ENCODE measurements at places on chromosomes 16 and 17.
A peak's percentile ranks its signal among the peaks of the same experiment; 100 is the strongest.

DNA sequence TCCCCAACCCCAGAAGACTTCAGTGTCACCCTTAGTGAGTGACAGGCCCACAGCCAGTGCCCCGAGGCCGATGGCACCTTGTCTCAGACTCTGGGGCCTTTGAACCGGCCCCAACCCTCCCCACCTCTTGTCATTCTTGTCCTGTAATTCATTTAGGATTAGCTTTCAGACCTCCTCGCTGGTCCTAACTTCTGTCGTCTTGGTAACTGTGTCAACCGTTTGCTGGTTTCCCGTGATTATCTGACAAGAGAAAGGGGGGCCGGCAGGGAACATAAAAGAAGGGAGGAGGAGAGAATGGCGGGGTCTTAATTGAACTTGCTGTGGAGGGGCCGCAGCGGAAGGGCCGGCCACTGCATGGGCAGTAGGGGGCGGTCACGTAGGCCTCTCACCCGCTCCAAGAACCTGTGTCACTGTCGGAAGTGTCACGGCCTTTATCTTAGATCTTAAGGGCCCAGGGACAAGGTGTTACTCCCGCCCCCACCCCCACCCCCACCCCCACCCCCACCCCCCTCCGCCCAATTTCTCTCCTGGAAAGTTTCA is 46.5 kb upstream of the GSE1 start:
- peak; percentile 44 for DNase-seq

DNA sequence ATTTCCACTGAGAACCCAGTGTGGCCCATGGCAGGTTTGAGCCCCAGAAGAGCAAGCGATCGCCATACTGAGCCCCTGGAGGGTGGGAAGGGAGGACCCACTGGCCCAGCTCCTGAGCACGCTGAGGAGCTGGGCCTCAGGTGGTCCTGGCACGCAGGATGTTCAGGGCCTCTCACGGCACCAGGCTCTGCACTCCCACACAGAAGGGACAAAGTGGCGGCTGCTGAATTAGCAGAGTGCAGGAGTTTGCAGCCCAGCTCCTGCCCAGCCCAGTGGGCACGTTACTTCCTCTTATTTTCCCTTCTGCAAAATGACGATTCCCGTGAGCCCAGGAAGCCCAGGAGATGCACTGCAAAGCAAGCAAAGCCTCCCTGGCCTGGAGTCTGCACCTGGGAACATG is 42.3 kb upstream of the MTSS2 start:
- no peak for DNase-seq

DNA sequence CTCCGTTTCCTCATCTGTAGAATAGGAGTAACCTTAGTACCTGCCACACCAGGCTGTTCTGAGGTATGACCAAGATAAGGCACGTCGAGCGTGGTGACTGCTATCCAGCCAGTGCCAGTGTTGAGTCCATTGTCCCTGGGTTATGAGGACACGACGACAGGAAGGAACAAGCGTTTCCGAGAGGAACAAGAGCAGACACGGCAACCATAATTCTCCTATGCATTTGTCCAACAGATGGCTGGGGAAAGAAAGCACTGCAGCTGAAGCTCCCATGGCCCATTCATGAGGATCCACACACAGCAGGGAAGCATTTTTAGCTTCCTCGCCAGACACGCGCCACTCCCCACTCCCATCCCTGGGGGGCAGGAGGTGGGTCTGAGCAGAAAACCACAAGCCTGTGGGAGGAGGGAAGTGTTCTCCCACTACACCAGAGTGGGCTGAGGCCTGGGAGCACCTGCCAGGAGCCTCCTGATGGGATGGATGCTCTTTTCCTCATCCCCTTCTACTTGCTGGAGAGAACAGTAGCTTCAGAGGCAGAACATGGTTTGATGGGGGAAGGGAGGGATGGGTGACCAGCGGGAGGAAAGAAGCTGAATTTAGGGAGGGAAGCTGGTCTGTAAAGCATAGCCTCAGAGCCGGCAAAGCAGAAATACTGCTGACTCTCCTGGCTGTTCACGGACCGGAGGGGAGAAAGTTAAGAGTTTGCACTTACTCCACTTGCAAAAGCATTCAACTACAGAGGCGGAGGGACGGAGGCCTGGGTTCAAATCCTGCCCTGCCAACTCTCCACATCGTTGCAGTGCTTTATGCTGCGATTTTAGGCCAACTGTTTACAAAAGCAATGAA is 2.7 kb downstream of the COTL1 start:
- no peak for DNase-seq

- DNase-seq: no peak
These were observed 22.2 kb upstream of the CDH8 start for GRCh38 chr16:62058412-62058811.

DNA sequence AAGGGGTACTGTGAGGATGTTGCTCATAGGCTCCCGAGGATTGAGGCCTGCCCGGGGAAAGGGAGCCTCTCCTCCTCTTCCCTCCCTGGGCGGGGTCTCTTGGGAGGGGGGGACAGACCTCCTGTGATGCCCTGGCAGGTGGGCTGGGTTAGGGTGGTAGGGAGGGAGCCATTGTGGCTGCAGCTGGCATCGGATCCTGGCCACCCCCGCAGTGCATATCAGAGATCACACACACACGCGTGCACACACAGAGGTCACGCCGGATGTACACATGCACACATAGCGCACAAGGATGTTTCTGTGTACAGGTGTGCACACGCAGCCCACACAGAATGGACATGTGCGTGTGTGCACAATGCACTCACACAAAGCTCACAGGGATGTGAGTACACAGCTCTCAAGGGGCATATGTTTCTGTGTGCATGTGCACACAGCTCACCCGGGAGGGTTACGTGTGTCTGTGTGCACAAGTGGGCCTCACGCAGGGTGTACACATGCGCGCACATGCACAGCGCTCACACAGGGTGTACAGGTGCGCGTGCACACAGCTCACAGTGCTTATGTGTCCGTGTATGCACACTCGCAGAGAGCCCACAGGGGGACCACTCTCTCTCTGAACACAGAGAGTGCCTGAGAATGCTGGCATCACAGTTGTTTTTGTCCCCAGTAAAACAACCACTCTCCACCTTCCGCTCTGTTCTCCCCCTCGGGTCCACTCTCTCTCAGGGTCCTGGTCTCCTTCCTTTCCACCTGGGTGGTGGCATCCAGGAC is 2.4 kb downstream of the GJD3 start:
- no peak for DNase-seq

- DNase-seq: no peak
These were observed 7.8 kb downstream of the TRAF7 start for GRCh38 chr16:2163211-2163881.

GRCh38 chr16:86994651-86995171 is 322.5 kb downstream of the C16orf95 start:
- peak; percentile 52 for DNase-seq

DNA sequence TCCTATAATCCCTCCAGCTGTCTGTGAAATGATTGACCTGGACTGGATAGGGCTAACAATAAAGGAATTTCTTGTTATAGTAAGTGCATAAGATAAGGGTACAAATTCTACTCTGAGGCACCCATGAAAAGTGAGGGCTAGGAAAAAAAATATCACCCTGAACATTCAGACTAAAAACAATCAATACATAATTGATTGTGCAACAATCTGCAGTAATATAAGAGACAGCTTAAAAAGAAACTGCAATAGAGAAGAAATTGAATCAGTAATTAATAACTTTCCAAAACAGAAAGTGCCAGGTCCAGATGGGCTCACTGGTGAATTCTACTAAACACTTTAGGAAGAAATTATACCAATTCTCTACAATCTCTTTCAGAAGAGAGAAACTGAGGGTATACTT is 44.2 kb upstream of the CREBBP start:
- no peak for DNase-seq

GRCh38 chr16:56257239-56257638 is 66.0 kb downstream of the GNAO1 start:
- no peak for DNase-seq

DNA sequence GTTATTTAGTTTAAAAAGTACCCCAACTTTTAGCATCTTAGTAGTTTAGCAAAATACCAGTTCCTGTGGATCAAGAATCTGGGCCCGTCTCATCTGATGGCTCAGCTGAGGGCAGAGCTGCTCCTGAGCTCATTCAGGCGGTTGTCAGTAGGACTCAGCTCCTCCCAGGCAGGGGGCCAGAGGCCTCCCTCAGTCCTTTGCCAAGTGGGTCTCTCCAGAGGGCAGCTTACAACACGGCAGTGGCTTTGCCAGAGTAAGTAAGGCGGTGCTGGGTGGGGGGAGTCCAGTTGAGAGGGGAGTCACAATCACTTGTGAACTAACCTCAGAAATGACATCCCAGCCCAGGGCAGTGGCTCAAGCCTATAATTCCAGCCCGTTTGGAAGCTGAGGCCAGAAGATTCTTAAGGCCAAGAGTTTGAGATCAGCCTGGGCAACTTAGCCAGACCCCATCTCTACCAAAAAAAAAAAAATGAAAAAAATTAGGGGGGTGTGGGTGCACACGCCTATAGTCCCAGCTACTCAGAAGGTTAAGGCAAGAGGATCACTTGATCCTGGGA is 81.5 kb upstream of the MED9 start:
- DNase-seq: no peak

DNA sequence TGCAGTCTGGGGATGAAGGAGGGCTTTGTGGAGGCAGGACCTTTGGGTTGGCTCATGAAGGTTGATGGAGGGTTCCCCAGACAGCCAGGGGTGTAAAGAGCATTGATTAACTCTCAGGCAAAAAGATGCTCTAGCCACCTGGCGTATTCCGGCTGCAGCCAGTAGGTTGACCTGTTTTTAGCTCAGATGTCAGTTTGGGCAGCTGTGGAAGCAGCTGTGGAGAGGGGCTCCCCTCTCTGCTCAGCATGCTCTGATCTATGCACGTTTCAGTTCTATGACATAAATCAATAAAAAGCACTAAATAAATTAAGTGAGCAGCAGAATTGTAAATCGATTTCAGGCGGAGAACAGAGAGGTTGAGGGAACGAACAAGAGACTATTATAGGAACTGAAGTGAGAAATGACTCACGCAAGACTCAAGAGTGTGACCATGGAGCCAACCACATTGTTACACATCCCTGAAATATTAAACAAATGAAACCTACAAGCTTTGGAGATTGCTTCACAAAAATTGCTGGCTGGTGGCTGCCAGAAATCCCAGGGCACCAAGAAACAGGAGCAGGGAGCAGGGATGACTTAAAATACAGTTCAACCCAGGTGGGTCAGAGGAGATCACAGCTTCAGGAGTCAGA is 111.9 kb downstream of the GSG1L start:
- no peak for DNase-seq

- no peak for DNase-seq
These were observed 26.5 kb downstream of the TMEM98 start for GRCh38 chr17:32954477-32954876.

GRCh38 chr16:11006656-11007055 is 62.3 kb downstream of the CLEC16A start:
- DNase-seq: no peak

DNA sequence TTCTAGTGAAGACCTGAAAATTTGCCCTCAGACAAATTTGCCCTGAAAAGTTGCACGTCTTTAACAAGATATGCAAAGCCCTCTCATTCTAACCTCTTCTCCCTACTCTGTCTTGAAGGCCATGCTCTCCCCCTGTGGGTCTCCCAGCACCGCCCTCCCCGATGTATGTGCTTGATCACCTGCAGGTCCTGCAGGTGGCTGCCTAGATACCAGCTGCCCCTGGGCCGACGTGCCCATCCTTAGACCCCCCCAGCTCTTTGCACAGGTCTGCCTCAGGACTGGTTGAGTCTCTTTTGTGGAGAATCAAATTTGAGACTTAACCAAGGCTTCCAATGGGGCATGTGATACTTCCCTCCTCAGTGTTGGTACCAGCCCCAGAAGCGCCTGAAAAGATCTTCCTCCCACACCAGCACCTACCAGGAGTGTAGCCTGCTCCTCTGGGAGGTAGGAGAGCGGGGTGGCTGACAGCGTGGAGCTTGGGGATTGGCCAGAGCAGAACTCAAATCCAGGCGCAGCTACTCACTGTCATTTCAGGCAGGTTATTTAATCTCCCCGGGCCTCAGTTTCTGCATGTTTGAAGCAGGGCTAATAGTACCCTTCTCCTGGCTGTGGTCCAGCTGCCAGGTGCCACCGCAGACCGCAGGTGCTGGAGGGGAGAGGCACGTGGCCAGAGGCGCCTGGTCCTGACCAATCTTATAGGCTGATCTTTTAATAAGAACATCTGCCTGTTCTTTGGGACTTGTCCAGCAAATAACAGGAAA is 4.5 kb upstream of the MRPL38 start:
- no peak for DNase-seq

DNA sequence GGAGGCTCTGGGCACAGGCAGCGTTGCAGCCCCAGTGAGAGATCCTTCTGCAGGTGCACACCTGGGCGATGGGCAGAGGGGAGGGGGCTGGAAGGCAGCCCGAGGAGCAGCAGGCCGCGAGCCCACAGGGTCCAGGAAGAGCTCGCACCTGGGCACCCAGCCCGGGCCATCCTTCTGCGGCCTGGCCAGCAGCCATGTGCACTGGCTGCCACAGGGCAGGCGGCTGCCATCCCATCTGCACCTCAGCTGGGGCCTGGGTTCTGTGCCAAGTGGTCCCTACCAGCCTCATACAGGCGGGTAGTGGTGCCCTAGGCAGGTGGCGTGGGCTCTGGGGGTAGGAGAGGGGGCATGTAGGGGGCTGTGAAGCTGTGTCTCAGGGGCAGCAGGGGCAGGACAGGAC is 197.2 kb downstream of the RBFOX3 start:
- no peak for DNase-seq

GRCh38 chr17:30433514-30433913 is 43.7 kb upstream of the GOSR1 start:
- DNase-seq: peak; percentile 32

- no peak for DNase-seq
These were observed 502.8 kb downstream of the MAF start for GRCh38 chr16:79097771-79098170.

DNA sequence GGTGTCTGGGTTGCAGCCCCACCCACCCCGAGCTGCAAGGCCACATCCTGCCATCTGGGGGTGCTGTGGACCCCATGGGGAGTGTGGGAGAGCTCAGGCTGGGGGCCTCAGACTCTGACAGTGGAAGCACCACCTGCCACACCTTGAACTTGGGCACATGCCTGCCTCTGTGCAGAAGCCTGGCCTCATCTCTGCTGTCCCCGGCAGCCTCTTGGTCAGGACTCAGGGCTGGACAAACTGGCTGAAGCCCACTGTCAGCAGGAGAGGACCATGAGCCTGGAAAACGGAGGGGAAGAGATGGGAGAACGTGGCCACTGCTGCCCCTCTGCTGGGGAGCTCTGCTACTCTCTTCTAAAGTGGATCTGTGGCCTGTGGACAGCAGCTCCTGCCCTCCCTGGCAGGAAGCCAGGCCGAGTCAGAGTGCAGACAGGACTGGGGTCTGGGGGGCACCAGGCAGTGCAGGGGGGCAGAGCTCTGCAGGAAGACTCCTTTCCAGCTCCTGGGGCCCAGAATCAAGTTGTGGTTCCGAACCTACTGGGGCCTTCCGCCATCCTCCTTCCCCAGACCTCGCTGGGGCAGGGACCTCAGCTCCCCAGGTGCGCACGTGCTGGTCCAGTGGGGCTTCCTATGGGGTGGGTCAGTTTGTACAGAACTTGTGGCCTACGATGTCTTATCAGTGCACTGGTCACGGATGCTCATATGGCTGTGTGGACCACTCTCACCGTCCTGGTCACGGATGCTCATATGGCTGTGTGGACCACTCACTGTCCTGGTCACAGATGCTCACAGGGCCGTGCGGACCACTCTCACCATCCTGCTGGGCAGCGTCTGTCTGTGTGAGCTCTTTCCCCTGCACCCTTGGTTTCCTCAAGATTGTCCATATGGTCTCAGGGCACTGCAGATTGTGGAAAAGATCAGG is 207.7 kb downstream of the LAT start:
- no peak for DNase-seq

All from NCI-H82 (cell line).